Sigmoid colon (tissue), 7 donors: ENCODE measurements at places on chromosomes 6 and 20.
A peak's percentile ranks its signal among the peaks of the same experiment; 100 is the strongest.

DNA sequence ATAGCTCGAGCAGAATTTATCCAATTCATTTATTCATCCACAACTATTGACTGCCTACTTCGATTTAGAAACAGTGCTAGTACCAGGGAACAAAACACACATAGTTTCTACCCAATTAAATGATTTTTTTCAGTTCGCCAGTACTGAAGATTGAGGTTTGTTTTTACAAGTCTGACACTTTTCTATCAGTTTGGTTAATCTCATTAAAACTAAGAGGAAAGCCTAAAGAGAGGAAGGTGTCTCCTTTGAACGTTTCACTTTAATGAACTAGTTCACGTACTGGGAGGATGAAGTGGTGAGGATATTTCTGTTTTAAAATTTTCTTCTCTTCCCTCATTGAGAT, 570 bp upstream of the ANKS1A start:
- no peak for DNase-seq

- DNase-seq, result no peak
Observed at GRCh38 chr6:152453421-152453820, 183.7 kb downstream of the SYNE1 start.

GRCh38 chr6:73104921-73105320, 120.4 kb downstream of the KHDC1L start:
- no peak for DNase-seq

GRCh38 chr20:23244156-23244915, 106.3 kb upstream of the NXT1 start:
- no peak for DNase-seq

DNA sequence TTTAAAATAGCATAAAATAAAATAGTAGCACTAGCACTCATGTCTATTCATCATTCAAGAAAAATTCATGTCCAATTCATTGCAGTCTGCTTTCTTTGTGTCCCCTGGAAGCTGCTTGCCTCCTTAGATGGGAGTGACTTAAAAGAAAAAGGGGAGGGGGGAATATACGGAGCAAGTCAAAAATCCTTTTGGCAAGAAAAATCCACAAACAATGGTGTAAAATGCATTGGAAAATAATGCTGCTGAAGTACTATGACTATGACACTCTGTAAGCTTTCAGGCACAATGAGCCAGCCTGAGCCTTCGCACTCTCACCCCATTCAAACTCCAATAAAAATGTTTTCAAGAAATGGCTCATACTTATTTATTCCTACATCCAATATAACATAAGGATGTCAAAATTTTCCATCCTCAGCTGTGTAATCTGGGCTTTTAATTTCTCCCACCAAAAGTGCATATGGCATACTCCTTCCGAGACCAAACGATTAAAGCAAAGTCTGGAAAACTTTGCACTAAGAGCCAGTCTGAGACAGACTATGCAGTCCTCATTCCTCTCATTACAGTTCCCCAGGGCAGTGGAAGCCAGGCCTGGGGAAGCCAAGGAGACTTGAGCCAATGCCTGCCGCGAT, 790 bp downstream of the NEDD9 start:
- DNase-seq, result peak; percentile 87

DNA sequence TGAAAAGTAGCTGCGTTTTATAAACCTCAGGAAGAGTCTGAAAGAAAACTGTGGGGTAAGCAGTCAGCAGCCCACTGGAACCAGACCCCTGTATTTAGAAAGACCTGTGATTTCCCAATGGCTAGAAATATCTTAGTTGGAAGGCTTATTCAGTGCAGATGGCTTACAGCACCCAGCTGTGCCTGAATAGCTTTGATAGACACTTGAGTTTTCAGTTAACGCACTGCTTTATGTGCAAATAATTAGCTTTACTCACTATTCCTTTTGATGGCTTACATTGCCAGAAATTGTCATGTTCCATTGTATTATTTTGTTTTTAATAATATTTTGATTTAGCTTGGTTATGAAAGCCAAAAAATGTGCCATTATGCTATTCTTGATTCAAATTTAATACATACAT, 465.3 kb upstream of the SYNCRIP start:
- DNase-seq, result no peak

DNA sequence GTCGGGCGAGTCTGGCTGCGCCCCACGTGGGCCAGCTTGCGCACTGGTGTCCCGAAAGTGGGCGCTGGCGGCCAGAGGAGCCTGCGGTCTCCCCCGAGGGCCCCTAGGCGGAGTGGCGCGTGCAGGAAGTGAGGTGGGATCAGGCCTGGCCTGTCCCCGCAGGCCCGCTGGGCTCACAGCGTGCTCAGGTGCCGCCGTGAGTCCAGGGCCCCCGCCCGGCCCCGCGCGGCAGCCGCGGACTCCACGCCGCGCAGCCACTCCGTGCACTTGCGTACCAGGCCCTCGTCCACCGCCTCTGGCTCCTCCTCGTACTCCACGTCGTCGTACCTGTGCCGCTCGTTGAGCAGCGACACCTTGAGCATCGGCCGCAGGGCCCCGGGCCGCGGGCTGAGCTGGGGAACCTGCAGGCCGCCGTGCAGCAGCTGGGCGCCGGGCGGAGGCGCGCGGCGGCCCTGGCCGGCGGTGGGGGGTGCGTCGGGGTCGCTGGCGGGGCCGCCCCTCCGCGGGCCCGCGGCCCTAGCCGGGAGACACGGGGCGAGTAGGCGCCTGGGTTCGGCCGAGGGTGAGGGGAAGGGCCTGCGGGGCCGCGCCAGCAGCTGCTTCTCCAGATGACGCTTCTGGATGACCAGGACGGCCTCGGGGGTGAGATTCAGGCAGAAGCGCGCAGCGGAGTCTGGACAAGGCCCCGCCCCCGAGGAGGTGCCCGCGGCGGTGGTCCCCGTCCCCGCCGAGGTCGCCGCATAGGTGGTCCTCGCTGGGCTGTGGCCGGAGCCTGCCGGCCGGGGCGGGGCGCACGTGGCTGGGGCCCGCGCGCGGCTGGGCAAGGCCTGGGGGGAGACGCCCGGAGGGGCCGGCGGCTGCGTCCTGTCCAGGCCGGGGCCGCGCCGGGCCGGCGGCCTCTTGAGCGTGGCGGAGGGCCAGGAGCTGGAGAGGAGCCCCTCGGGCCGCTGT, 835 bp downstream of the PRR18 start:
- no peak for DNase-seq

GRCh38 chr6:53426667-53427270, 78.0 kb upstream of the ELOVL5 start:
- no peak for DNase-seq

DNA sequence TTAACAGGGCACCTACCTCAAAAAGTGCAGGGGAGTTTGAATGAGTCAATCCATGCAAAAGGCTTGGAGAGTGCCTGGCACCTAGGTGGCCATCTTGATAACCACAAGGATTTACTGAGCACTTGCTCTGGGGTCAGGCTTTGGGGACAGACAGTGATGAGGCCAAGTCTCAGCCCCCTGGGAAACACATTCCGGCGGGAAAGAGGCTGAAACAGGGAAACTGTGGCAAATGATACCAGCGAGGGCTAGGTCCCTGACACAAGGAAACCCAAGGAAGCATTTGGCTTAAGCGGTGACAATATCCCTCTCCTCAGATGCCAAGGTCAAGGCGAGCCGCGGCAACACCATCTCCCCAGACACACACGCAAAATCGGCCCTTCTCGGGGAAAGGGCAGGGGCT, 527 bp upstream of the DOK5 start:
- DNase-seq, result no peak

GRCh38 chr6:54860739-54861138, 14.2 kb downstream of the FAM83B start:
- no peak for DNase-seq

DNA sequence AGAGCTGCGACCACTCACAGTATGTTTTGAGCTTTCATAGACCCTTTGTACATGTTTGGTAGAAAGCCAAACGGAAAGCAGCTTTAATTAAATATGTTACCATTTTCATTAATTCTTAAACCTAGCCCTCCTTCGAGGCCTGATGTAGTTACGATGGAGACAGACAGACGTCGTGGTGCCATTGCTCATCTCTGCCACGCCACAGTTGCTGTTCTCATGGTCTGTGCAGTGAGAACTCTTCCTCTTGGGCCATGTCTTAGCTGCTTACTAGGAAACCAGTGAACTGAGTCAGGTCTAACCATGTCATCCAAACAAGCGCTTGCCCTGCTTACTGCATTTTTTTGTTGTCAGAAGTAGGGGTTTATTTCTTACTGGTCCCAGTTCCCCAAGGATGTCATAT, 62.8 kb downstream of the SNX9 start:
- no peak for DNase-seq

DNA sequence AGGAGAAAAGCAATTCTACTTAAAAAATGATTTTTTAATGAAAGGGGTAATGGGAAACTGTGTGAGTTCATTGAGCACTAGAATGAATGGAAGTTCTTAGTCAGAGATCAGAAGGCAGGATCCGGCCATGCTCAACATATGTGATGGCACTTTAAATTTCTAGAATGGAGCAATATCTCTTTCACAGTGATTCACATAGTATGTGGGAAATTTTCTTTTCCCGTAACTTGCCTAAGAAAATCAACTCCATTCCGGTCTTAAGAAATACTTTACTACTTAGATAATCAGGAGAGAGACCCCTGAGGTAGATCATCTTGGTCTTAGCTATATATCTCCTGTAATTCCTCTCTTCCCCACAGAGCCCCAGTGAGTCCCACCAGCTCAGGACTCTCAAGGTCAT, 131.8 kb downstream of the SCML4 start:
- no peak for DNase-seq

DNA sequence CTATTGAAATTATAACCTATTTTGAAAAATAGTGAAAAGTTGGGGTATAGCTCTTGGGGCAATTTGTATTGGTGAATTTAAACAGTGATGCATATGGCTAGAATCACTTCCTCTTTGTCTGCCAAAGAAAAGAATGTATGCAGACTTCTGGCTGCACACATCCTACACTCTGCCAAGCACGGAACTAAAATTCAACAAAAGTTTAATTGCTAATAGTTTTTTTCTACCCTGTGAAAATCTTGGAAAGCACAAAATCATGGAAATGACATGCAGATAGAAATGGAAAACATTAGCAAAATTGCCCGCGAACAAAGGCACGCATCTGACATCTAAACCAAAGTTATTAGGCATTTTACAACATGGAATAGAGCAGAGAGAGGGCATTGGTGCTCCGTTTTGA, 106.4 kb upstream of the PDE10A start:
- no peak for DNase-seq

DNA sequence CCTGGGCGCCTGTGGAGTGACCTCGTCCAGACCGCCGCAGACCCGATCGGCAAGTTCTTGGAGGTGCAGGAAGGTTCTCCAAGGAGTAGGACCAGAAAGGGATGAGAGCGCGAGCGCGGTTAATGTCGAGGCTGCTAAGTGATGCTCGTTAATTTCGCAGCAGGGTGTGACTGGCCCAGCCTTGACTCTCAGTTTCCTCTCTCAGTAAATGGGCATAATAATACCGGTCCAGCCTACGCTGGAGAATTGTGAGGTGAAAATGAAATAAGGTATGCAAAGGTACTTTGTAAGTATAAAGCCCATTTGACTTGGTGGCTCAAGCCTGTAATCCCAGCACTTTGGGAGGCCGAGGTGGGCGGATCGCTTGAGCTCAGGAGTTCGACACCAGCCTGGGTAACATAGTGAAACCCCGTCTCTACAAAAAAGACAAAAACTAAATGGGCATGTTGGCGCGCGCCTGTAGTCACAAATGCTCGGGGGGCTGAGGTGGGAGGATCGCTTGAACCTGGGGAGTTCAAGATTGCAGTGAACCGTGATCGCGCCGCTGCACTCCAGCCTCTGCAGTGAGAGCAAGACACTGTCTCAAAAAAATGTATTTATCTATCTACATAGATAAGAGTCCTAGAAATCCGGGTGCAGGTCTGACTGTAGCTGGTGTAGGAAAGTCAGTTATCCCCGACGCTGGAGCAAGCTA, 634 bp upstream of the BTBD9 start:
- DNase-seq, result peak; percentile 62

- no peak for DNase-seq
Observed at GRCh38 chr6:118639054-118639964, 12.1 kb downstream of the CEP85L start.

GRCh38 chr6:169109411-169110220, 144.0 kb downstream of the THBS2 start:
- DNase-seq, result no peak

- no peak for DNase-seq
Observed at GRCh38 chr6:152313542-152314482, 323.4 kb downstream of the SYNE1 start.

- DNase-seq, result peak; percentile 89
Observed at GRCh38 chr20:36830791-36831691, 44.9 kb upstream of the TLDC2 start.

DNA sequence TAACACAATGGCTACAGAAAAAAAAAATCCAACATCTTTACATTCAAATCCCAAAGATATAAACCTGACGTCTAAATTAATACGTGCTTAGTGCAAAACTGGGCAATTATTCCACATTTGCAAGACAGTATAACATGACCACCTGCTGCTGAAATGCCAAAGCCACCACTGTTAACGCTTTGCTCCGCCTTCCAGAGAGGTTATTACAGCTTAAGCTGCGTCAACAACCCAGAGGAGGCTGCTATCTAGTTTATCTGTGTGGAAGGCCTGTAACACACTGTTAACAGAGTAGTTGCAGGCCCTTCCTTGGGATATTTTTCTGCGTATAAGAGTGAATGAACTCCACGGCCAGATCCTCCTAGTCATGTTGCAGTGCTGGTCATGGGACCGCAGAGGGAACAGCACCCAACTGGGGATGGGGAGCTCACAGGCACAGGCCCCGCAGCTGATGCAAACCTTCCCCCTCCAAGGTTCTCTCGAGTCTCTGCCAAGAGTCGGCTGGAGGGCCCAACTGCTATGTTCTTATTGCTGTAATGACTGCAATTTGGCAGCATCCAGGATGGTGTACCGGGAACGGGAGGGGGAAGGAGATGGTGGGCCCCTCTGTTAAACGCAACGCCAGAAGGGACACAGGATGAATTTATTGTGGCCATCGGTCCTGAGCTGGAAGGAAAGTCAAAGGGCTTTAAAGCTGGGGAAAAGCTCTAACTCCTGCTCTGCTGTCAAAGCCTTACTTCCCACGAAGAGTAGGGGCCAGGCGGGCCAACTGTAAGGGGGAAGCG, 993 bp upstream of the NCOA7 start:
- peak; percentile 89 for DNase-seq
